ENCODE measurements at places on chromosomes 13 and 19. TPM values are rescaled to one million over a fixed set of nuclear protein-coding genes. Genes with fewer than 3 reads are reported as not detected.

- DNase-seq = no peak
These were observed 1.9 kb downstream of the CDK8 start for GRCh38 chr13:26255691-26256277.

DNA sequence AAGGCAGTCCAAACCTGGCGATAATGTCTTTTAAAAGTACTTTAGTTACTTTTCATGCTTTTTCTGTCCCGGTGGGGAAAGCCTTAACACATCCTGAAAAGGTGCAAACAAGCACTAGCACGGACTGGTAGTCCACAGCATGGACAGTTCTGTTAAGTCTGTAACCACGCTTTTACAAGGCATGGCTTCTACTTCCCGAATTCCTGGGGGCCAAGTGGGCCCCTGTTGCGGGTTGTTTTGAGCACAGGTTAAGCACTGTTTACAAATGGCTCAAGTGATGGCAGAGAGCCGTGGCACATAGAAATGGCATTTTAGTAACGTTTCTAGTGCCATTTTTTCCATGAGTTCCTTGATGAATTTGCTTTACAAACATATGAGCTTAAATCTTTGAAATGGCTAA is 37.6 kb downstream of the ZNF493 start:
- DNase-seq = no peak

- DNase-seq = peak; percentile 62
These were observed 4.1 kb downstream of the HMG20B start for GRCh38 chr19:3576696-3577443.

GRCh38 chr19:36527873-36528193 is 238 bp downstream of the ZNF260 start:
- no peak for DNase-seq

DNA sequence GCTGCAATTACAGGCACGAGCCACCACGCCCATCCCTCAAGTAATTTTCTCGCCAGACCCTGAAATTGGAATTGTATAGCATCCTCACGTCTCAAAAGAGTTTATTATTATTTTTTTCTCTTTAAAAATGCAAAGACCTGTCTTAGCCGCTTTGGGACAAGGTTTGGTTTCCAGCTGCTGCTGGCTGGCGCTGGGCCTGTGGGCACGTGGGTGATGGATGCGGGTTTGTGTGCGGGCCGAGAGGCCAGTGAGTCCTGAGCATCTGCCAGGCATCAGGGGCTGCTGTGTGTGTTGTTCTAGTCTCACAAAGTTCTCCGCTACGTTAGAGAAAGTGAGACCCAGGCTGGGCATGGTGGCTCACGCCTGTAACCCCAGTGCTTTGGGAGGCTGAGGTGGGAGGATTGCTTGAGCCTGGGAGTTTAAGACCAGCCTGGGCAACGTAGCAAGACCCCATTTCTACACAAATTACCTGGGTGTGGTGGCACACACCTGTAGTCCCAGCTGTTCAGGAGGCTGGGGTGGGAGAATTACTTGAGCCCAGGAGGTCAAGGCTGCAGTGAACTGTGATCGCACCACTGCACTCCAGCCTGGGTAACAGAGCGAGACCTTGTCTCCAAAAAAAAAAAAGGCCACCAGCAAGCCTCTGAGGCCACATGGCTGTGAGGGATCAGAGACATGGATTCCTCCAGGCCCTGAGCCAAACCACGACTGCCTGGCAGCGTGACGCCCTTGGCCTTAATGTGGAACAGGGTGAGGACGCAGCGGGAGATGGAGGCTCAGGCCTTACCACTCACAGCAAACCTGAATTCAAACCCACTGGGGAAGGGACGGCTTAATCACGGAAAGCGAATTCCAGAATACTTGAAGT is 4.7 kb upstream of the TMPRSS9 start:
- peak; percentile 94 for DNase-seq

GRCh38 chr19:41455936-41456335 is 13.0 kb downstream of the ERICH4 start:
- DNase-seq = peak; percentile 38

- no peak for DNase-seq
These were observed 76.8 kb upstream of the PCDH8 start for GRCh38 chr13:52925251-52925650.

DNA sequence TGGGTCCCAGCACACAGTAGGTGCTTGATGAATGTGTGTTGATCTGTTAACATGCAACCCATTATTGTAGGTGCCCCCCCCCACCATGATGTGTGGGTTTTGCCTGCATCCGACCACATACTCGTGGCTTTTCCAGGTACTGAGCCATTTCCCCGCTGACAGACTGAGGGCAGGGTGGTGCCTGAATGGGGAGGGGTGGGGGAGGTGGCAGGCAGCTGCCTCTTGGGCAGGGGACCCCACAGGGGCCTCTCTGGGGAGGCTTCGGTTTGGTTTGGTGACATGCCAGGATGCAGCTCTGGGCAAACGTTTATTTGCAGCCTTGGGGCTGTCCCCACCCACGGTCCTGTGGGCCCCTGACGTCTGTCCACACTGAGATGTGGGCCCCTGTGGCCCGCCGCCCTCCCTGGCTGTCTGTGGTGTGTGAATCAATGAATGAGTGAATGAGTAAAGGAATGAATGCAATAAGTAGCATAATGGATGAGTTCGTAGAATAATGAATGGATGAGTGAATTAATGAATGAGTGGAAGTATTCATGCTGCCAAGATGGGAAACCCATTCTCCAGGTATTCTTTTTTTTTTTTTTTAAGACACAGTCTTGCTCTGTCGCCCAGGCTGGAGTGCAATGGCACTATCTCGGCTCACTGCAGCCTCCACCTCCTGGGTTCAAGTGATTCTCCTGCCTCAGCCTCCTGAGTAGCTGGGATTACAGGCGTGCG is 9.0 kb upstream of the JUND start:
- peak; percentile 86 for DNase-seq

GRCh38 chr13:59487883-59488282 is 675.8 kb downstream of the DIAPH3 start:
- DNase-seq = no peak

- DNase-seq = no peak
These were observed 20.7 kb downstream of the ZNF844 start for GRCh38 chr19:12085074-12085818.

GRCh38 chr13:31200637-31200971 is 829 bp downstream of the B3GLCT start:
- DNase-seq = peak; percentile 92

DNA sequence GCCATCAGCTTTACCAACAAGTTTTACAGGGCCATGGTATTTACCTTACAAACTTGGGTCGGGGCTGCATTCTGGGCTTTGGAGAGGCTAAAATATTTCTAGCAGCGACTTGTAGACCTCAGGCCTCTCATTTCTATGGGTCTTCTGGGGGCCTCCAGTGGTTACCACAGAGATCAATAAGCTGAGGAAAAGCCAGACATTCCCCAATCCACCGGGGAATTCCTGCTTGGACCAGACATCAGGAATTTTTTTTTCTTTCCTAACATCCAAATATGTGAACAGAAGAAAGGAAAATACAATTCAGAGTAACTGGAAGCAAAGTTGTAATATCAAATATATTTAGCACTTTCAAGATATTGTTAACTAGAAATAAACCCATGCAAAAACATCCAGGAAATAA is 1.5 kb downstream of the DZIP1 start:
- DNase-seq = no peak

DNA sequence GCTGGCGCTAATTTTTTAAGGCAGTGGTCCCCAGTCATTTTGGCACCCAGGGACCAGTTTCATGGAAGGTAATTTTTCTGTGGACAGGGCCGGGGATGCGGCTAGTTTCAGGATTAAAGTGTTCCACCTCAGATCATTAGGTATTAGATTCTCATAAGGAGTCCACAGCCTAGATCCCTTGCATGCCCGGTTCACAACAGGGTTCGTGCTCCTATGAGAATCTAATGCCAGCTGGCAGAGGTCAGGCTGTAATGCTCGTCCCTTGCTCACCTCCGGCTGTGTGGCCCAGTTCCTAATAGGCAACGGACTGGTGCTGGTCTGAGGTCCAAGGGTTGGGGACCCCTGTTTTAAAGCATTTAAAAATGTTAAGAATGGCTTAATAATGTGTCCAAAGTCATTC is 54.1 kb downstream of the GPC6 start:
- no peak for DNase-seq

GRCh38 chr19:40286235-40286970 is 1.3 kb upstream of the AKT2 start:
- peak; percentile 46 for DNase-seq

DNA sequence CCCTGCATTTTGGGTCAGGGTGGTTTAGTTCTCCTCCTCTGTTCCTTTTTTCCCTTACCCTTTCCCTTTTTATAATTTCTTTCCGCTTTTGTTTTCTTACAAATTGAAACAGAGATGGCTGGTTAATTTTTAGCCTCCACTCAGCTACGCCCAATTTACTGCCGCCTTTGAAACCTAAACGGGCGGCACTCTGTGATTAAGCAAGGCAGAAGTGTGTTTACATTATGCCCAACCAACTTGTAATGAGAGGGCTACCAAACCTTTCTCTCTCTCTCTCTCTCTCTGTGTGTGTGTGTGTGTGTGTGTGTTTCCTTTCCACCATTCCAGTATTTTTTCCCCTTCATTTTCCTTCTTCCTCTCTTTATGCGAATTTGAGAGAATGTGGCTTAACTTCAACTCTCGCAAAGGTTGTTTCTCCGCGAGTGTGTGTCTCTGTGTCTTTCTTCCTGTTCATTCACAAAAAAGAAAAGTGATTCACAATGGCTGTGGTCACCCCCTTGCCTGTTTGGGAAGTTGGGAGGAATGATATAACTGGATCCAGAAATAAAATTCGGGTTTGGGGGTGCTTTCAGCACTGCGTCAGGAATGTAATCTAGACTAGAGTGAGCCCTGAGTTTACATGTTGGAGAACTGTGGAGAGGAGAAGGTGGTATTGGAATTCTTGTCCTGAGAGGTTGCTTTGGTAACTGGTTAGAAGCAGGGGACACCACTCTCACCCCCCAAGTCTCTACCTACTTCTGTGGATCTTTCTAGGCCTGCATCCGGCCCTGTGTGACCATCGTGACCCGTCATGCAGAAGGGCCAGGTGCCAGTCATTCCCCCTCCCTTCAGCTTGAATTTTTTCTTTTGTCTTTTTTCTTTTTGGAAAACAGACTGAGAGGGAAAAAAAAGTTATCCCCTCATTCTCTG is 31.4 kb downstream of the NFIX start:
- DNase-seq = peak; percentile 87

- DNase-seq = no peak
These were observed 19.8 kb downstream of the TCF3 start for GRCh38 chr19:1632462-1633268.

DNA sequence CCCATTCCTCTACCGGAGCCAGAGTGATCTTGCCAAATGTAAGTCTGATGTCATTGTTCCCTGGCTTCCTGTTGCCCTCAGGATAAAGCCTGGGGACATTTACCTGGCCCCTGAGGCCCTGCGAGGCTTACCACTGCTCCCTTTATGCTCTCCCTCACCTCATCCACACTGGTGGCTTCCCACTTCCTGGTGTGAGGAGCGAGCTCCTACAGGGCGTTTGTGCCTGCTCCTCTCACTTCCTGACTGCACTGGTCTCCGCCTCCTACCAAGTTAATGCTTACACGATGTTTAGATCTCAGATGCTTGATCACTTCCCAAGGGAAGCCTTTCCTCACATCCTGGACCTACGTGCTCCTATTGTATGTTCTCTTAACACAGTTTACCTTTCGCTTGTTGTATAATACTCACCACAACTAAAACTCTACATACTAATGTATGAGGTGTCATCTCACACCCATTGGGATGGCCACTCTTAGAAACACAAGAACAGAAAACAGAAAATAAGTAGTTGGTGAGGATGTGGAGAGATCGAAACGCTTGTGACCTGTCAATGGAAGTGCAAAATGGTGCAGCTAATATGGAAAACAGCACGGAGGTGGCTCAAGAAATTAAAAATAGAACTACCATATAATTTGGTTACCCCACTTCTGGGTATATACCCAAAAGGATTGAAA is 177.6 kb downstream of the SHISA2 start:
- no peak for DNase-seq

- DNase-seq = no peak
These were observed 1303.4 kb downstream of the PCDH9 start for GRCh38 chr13:65926750-65927171.

- DNase-seq = peak; percentile 71
These were observed 1.0 kb upstream of the RPS5 start for GRCh38 chr19:58385891-58386575.

GRCh38 chr19:15399635-15400034 is 19.2 kb downstream of the AKAP8L start:
- DNase-seq = peak; percentile 37

DNA sequence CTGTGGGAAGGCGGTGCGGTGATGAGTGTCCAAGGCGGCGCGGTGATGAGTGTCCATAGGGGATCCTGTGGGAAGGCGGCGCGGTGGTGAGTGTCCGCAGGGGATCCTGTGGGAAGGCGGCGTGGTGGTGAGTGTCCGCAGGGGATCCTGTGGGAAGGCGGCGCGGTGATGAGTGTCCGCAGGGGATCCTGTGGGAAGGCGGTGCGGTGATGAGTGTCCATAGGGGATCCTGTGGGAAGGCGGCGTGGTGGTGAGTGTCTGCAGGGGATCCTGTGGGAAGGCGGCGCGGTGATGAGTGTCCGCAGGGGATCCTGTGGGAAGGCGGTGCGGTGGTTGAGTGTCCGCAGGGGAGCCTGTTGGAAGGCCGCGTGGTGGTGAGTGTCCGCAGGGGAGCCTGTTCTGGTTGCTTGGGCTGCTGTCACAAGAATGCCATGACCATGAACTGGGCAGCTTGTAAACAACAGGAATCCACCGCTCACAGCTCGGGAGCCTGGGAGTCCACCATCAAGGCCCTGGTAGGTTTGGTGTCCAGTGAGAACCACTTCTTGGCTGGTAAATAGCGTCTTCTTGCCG is 21.4 kb downstream of the TFDP1 start:
- DNase-seq = no peak

- DNase-seq = no peak
These were observed 110.4 kb upstream of the KL start for GRCh38 chr13:32905864-32906180.

- no peak for DNase-seq
These were observed 102.0 kb downstream of the SLITRK1 start for GRCh38 chr13:83780227-83780626.

The DACT3 gene
- total RNA-seq = 1.8 TPM

The ZNF845 gene
- 8.7 TPM for total RNA-seq

The PEX11G gene
- total RNA-seq = 2.9 TPM

The SIGLEC9 gene
- not detected for total RNA-seq

The IRGC gene
- not detected for total RNA-seq

All from osteoblast (primary cell).